Activated T-cell treated with anti-CD3 and anti-CD28 coated beads for 48 hours (primary cell): ENCODE measurements at places on chromosomes 2 and 18.

DNA sequence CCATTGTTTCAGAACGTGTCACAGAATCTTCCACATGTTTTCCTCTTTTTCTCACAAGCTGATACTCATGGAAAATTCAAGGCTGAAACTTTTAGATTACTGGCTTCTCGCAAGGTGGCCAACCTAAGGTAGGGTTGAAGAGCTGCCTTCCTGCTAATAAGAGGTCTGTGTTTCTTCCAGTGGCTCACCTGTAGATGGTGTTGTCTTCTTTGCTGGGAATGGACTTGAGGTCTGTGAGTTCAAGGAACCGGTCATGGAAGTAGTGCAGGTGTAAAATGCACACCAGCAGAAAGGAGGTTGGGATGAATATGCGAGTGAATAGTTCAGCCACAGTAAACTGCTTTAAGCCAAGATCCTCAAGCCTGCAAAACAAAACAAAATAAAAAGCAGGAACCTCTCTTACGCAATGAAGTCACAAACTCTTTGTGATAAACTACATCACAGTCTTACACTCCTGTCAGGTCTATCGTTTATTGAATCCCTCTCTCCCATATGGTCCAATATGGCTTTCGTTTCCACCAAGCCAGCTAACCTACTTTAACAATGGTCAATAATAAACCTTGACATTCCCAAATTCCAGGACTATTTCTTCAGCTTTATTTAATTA lies 258.9 kb downstream of the NAPG start:
- no peak for DNase-seq

GRCh38 chr2:237616734-237617586 lies 10.4 kb upstream of the LRRFIP1 start:
- no peak for DNase-seq

- no peak for DNase-seq
These were observed 176.1 kb upstream of the DLGAP1 start for GRCh38 chr18:4631239-4631638.

DNA sequence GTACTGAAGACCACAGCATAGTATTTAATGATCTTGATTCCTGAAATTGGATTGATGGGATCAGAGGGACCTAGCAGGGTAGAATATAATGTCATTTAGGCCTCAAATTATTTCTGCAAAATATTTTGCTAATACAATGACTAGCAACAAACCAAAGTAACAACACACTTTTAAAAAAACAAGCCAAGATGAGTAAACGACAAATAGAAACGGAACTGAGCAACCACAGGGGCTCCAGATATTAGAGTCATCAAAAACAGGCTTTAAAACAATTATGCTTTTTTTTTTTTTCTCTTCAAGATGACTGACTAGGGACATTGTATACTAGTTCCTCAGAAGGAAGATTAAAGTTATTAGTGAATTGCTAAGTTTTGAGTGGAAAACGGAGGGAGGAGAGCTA lies 447.1 kb upstream of the MMADHC start:
- DNase-seq, result no peak

DNA sequence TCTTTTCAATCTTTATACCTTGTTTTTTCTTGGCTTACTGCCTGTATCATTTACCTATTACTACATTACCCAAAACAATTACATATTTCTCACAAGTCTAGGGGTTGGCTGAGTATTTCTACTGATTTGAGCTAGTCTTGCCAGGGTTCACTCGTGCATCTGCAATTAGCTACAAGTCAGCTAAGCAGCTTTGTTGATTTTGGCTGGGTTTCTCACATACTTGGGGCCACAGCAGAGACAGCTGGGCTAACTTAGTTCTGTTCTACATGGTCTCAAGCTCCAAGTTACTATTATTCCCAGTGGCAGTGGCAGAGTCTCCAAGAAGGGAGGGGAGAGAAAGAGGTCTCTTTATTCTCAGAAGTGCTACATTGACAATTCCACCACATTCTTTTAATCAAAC lies 54.7 kb upstream of the SP5 start:
- DNase-seq, result no peak

GRCh38 chr2:113060796-113061195 lies 1.8 kb downstream of the IL36RN start:
- no peak for DNase-seq

- no peak for DNase-seq
These were observed 69.9 kb upstream of the L3MBTL4 start for GRCh38 chr18:6484659-6485058.

DNA sequence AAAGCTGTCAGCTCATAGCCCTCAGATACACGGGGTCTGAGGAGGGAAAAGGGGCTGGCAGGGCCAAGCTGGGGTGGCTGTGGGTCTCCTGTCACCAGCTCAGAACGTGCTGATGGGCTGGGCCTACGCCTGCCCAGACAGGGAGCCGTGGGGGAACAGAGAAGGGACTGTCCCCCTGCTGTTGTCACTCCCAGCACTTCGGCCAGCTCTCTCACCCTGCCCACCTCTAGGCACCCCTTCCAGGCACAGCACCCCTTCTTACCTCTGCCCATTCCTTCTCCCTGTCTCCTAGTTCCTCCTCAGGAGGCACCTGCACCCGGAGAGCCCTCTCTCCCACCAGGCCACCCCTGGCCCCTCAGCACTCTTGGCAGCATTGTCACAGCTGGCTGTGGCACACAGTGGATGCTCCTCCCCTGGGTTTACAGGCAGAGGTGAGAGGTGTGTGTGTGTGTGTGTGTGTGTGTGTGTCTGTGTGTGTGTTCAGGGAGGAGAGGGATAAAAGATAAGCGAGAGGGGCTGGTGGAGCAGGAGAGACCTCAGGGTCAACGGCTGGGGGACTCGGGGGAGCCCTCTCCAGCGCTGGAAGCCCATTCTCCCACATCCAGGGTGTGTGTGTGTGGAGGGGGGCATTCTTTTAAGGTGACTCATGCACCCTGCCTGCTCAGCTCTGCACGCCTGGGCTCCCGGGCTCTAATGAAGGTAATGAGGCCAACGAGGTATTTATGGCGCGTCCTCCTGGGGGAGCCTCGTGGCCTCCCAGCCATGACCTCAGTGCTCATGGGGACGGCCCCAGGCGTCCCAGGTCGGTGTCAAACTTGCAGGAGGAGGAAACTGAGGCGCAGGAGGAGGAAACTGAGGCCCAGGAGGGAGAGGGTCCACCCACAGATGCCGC lies 66.1 kb upstream of the SMAD7 start:
- DNase-seq, result no peak

- no peak for DNase-seq
These were observed 470.9 kb upstream of the SPHKAP start for GRCh38 chr2:228652366-228652765.

- no peak for DNase-seq
These were observed 97.6 kb downstream of the RAPH1 start for GRCh38 chr2:203437511-203437910.

DNA sequence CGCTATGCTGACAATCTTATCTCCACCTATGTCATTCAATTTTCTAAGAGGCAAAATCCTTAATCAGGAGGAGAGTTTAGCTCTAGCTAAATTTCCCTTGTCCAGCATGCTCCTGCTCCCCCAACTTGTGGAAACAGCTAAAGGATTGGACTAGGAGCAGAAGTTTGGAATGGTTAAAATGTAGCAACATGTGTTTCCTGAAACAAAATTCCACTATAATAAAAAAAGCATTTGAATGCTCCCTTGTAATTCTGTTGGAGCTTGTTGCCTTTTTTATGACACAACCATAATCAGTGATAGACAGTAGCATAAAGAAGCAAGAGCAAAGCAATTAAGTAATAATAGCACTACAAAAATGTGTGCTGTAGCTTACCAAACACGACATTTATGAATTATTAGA lies 6.9 kb downstream of the ACTR3 start:
- DNase-seq, result no peak
